ENCODE measurements at places on chromosomes 4 and X. TPM values are rescaled to one million over a fixed set of nuclear protein-coding genes. Genes with fewer than 3 reads are reported as not detected.

GRCh38 chrX:17373337-17373736 is 1.7 kb upstream of the NHS start:
- peaks cover 5% of the 10 kb centered on the region for H3K4me1 ChIP-seq
- H3K36me3 ChIP-seq = no peaks in the 10 kb centered on the region
- H3K27me3 ChIP-seq = no peaks in the 10 kb centered on the region
- H3K27ac ChIP-seq = no peak overlapping the region
- DNase-seq = no peak

DNA sequence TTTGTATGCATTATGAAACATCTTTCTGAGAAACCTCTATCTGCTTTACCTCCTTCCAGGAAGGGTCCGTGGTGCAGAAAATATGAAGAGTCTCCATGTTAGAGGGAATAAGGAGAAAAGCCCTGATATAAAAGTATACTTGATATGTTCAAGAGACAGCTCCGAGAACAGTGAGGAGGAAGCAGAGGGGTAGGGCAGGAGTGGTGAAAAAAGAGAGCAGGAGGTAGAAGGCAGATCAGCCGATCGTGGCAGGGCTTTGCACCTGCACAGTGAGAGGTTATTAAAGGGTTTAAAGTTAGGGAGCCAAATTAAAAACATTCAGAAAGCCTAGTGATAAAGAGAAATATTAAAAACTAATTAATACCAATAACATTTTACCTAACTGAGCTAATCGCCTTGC is 419.7 kb downstream of the FAT4 start:
- H3K36me3 ChIP-seq = no peaks in the 10 kb centered on the region
- DNase-seq = no peak
- H3K4me1 ChIP-seq = 0 out of 2 replicates have a peak, but pooled peaks cover 4% of the 10 kb centered on the region
- no peak overlapping the region for H3K27ac ChIP-seq
- H3K27me3 ChIP-seq = no peaks in the 10 kb centered on the region

ETDB gene
- total RNA-seq = not detected

FGFR3 gene
- total RNA-seq = 8.2 TPM
